Stimulated activated CD4-positive, alpha-beta T cell treated with anti-CD3 and anti-CD28 coated beads, TNF-alpha, amount 100 ng/mL, for 4 hours (primary cell): ENCODE measurements at places on chromosomes 2 and 18.

DNA sequence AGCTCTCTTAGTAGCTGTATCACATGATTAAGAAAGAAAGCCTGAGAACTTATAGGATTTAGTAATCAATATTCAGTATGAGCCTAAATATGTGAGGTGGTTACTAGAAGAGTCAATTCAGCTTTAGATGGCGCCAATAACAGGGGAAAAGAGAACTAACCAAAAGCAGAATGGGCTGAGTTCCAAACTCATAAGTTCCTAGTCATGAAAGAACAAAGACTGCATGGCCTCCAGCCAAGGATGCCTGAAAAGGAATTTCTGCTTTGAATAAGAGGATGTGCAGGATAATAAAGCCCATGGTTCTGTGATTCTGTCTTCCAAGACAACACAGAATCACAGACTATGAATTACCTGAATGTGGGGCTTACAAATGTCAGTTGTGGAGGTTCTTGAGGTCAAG lies 196.5 kb downstream of the SATB2 start:
- no peak for DNase-seq

DNA sequence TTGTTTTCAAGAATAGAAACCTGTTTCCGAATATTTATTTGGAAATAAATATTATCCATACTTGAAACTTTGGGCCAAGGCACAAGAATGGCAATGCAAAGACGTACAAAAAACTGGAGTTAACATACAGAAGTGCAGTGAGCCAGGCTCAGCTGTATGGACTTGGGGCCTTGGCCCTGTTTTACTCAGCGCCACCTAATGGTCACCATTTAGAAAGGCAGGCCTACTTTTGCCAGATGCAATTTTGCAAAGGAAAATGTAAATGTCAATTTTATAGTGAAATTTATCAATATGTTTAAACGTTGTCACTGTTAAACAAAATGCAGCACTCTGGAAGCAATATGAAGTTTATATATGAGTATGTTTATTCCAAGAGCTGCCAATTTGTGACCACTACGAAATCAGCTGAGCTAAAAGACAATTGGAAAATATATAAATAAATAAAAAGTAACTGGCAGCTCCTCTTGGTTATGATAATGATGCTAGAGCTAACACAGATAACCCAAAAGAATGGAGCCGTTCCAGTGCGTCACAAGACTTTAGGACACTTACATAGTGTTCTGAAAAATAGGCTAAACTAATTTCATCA lies 155.0 kb downstream of the ARHGAP15 start:
- no peak for DNase-seq

GRCh38 chr18:28725876-28726275 lies 548.9 kb upstream of the CDH2 start:
- no peak for DNase-seq

DNA sequence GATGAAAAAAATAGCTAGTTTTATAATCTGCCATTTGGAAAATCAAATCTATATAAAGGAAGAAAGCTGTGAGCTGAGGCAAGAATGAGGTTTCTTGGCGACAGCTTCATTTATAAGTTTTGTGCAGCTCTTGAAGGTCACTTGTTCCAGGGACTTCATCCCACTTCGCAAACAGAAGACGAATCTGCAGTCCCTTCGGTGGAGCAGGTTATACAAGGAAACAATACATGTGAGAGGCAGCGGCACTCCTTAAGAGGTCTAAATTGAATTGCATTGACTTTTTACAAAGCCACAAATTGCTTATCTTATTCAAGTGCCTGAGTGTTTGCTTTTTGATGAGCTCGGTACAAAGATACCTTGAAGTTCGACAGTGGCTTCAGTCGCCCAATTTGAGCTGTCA lies 72.2 kb downstream of the C1QL2 start:
- DNase-seq = no peak

GRCh38 chr2:204776781-204777559 lies 231.7 kb downstream of the PARD3B start:
- no peak for DNase-seq

DNA sequence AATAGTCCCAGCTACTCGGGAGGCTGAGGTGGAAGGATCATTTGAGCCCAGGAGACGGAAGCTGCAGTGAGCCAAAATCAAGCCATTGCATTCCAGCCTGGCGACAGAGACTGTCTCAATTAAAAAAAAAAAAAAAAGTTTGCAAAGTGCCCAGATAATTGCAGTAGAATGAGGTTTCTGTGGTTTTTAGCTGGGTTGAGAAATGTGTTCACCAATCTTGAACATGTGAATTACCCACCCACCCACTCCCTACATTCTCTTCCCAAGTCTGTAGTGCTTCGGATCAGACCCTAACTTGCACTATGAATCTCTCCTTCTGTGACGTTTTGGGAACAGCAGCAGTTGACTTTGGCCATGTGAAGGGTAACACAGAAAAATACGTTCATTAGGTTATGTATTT lies 247.3 kb downstream of the PTGR3 start:
- no peak for DNase-seq

GRCh38 chr2:126241001-126241400 lies 415.0 kb upstream of the GYPC start:
- no peak for DNase-seq

- DNase-seq = peak; percentile 61
Measured at GRCh38 chr2:45643543-45644542, 7.6 kb upstream of the PRKCE start.

DNA sequence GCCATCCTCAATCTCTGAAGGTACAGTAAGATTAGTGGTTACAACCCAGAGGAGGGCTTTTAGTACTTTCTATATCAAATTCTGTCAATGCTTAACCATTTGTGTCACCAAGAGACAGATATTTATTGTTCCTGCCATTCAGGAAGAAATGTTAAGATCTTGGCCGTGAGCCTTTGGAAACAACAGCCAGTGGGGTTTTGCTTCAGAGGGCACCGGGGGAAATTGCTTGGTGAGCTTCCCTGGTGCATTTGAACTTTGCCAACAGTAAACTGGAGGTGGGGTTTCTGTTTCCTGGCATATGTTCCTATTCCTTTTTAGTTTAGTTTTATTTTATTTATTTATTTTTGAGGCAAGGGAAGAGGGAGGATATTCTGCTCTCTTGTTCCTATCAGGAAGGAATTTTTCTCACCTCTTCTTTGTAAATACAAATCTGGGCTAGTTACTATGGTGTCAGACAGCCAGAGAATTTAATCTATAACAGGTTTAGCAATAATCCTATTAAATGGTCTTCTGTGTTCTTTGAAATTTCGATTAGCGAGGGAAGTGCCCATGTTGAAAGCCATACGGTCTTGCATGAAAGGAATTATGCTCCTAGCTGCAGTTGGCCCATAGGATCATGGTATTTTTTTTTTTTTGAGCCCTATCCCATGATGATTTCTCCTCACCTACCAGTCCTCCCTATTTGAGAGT lies 95.7 kb downstream of the MAIP1 start:
- DNase-seq = no peak

DNA sequence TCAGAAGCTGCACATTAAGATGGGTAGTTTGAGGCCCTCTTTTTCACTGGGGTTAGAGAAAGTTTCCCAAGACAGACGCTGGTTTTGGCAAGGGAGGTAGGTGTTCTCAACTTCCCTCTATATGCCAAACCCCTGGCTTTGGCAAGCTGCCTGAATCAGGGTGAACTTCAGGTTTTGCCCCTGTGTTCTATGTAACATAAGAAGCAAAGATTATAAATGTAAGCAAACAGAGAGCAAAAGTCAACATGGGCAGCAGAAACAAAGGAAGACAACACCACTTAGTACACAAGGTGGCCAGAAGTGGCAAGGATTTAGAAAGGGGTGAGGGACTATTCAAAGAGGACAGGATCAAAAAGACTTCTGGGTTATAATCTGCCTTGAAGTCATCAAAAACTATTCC lies 70.5 kb upstream of the TFCP2L1 start:
- no peak for DNase-seq

DNA sequence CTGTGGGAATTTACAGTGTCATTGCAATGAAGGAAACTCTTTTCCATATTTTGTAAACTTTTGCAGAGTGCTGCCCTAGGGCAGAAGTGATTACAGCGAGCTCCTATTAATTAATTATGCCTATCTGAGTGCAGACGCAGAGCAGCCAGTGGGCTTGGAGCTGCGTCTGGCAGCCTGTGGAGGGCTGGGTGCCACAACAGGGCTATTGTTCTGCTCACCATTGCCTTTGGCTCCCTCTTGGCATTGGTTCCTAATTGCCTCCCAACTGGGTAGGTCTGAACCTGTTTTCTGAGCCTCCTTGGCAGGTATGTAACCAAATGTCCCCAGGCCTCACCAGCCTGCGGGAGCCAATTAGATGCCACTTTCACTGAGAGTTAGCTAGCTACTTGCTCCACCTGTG lies 25.6 kb upstream of the ITGB6 start:
- no peak for DNase-seq

DNA sequence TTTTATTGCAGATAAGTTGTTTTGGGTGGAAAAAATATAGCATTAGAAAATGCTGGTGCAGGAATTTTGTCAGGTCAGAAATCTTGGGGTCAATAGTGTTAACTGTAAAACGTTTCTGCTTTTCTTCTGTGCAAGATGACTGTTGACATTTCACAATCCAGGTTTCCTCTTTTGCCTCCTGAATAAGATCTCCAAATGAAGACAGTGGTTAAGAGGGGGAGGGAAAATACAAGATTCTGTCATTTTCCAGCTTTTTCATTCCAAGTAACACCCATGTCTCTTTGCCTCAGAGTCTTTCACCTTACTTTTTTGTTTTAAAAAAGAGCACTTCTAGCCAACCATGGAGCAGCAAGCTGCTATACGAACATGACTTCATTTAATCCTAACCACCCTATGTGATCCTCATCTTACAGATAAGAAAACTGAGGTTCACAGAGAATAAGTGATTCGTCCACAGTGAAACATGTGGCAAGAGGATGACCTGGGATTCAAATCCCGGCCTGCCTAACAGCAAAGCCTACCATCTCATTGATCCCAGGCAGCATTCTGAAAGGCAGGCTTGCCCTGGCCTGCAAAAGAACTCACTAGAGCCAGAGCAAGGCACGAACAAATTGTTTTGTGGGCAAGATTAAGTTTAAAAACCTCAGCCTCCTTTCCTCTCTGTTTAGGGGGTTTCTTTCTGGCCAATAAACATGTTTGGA lies 3.0 kb downstream of the PLEK start:
- DNase-seq = no peak

DNA sequence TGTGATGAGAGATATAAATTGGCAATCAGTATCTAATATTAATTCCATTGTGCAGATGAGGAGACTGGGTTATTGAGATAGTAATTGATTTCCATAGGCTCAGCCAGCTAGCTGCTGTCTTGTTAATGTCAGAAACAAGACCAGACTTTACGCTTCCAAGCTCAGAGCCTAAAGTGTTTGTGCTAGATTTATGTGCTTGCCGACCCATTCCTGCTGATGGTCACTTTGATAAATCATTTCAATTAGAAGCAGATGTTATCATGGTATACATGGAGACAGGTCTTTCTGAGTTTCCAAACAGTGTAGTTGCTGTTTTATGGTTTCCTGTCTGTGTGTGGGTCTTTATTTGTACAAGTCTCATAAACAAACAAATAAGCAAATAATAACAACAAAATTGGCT lies 92.8 kb downstream of the AQP4 start:
- no peak for DNase-seq

GRCh38 chr2:100976645-100977391 lies 25.3 kb upstream of the RPL31 start:
- no peak for DNase-seq

DNA sequence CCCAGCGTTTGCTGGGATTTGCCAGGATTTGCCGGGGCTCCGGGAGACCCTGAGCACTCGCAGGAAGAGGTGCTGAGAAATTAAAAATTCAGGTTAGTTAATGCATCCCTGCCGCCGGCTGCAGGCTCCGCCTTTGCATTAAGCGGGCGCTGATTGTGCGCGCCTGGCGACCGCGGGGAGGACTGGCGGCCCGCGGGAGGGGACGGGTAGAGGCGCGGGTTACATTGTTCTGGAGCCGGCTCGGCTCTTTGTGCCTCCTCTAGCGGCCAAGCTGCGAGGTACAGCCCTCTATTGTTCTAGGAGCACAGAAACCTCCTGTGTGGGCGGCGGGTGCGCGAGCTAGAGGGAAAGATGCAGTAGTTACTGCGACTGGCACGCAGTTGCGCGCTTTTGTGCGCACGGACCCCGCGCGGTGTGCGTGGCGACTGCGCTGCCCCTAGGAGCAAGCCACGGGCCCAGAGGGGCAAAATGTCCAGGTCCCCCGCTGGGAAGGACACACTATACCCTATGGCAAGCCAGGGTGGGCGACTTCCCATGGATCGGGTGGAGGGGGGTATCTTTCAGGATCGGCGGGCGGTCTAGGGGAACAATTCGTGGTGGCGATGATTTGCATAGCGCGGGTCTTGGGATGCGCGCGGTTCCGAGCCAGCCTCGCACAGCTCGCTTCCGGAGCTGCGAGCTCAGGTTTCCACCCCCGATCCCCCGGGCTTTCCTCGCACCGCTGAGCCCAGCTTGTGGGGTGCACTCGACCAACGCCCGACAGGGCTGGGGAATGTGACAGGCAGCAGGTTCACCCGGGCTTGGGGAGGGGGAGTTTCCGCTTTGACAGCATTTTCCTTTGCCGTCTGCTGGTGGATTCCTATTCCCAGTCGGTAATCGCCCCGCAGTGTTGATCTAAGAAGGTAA lies 2.8 kb downstream of the ONECUT2 start:
- DNase-seq = no peak

DNA sequence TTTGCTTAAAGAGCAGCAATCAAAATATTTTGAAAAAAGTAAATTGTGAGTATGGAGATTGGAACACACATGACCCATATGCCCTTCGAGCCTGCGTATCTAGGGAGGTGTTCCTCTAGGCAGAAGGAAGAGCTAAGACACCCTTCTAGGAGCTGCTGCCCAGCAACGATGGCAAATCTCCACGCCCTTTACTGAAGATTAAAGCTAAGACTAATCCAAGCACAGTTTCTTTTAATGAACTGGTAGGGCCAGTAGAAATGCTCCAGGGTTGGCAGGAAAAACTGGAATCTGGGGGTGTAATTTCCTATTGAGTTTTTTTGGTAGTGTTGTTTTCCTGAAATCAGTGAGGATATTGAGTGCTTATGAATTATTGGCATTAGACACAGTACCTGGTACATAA lies 712 bp upstream of the SERPINB13 start:
- no peak for DNase-seq

GRCh38 chr18:13534631-13535030 lies 191.7 kb downstream of the FAM210A start:
- no peak for DNase-seq

GRCh38 chr2:100265226-100265625 lies 57.1 kb downstream of the LONRF2 start:
- no peak for DNase-seq

- DNase-seq = no peak
Measured at GRCh38 chr18:316393-316792, 48.5 kb upstream of the THOC1 start.

GRCh38 chr2:238523158-238524110 lies 96.7 kb downstream of the ASB1 start:
- DNase-seq = no peak

DNA sequence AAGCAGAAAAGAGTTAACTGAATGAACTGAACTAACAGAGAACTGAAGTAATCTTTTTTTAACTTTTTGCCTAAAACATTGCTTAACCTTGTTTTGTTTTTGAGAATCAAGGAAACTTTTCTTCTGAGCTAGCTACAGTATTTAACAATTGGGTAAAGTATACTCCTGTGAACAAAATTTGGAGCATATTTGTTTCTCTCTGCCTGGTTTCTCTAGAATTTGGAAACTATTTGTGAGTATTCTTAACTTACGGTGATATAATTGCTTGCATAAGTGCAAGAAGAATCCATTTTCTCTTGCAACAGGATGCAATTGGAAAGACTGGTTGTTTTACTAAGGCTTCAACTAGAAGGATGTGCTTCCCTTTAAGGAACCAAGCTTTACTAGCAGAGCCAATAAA lies 65.9 kb upstream of the FAM98A start:
- no peak for DNase-seq
